T follicular helper cell (primary cell): ENCODE measurements at places on chromosomes 6 and 20.

- DNase-seq, result no peak
These were observed 57.6 kb upstream of the SYNDIG1 start for GRCh38 chr20:24411834-24412216.

GRCh38 chr6:155387481-155387880 lies 68.2 kb downstream of the NOX3 start:
- DNase-seq, result no peak

GRCh38 chr6:10451394-10451793 lies 36.5 kb upstream of the TFAP2A start:
- DNase-seq, result no peak

- no peak for DNase-seq
These were observed 92.5 kb downstream of the NCOA3 start for GRCh38 chr20:47594157-47594556.

GRCh38 chr20:57483287-57484050 lies 41.5 kb downstream of the CTCFL start:
- DNase-seq, result no peak

- no peak for DNase-seq
These were observed 18.0 kb upstream of the DSE start for GRCh38 chr6:116352515-116353471.

GRCh38 chr20:49635166-49635565 lies 67.2 kb upstream of the PTGIS start:
- no peak for DNase-seq

- DNase-seq, result no peak
These were observed 72.9 kb downstream of the TCP11 start for GRCh38 chr6:35068206-35068605.
